ENCODE measurements at places on chromosomes 7 and 10.

- peaks cover 22% of the 10 kb centered on the region for H3K4me1 ChIP-seq
- H3K27me3 ChIP-seq: peaks cover 21% of the 10 kb centered on the region
- no peaks in the 10 kb centered on the region for H3K36me3 ChIP-seq
- H3K27ac ChIP-seq: no peak overlapping the region
- peak; percentile 75 for DNase-seq
- no peak overlapping the region for H3K4me3 ChIP-seq
Observed at GRCh38 chr7:150428671-150429451, 21.6 kb upstream of the GIMAP8 start.

DNA sequence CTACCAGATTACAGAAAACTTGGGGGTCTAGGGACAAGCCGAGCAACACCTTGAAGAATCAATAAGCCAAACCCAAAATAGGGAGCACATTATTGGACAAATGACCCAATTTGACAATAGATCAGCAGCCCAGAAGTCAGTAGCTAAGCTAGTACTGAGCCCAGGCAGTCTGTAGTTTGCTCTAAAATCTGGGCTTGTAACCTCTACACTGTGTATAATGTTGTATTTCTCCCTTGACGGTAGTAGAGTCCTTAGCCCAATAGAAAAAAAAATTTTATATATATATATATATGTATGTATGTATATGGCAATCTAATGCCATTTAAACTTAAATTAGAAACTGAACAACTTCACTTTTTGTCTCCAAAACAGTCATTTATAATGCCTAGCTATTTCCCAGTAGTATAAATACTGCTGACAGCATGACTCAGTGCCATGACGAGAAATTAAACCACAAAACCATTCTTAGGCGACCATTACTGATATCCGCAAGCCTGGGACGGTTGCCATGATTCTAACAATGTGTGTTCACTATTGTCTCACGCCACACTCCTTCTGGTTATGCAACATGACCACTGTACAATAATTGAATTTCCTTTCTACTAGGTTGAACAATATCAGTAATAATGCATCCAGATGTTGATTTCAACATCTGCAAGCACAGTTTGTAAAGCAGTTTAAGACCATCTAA is 110.5 kb downstream of the IPMK start:
- no peak overlapping the region for H3K4me3 ChIP-seq
- no peaks in the 10 kb centered on the region for H3K36me3 ChIP-seq
- no peaks in the 10 kb centered on the region for H3K4me1 ChIP-seq
- H3K27ac ChIP-seq: no peak overlapping the region
- H3K27me3 ChIP-seq: no peaks in the 10 kb centered on the region

- DNase-seq: peak; percentile 59
- peaks cover 33% of the 10 kb centered on the region for H3K4me1 ChIP-seq
- no peaks in the 10 kb centered on the region for H3K27me3 ChIP-seq
- peak overlapping the region; percentile 40 for H3K4me3 ChIP-seq
Observed at GRCh38 chr10:119206603-119207365, 587 bp upstream of the GRK5 start.

DNA sequence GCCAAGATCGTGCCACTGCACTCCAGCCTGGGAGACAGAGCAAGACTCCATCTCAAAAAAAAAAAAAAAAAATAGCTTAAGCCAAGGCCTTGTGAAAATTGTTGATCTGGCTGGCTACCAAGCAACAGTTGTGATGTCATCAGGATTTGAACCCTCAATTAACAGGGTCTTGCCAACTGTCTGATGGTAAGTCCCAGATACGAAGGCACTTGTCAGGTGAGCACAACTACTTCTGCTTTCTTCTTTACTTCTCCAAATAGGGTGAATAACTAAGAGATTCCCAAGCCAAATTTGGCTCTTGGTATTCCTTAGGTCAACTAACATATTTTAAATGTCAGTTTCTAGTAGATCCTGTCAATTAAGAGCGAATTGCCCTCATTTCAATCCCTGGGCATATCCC is 47.4 kb downstream of the ANKRD61 start:
- H3K4me3 ChIP-seq: no peak overlapping the region
- no peaks in the 10 kb centered on the region for H3K27me3 ChIP-seq
- peaks cover 27% of the 10 kb centered on the region for H3K4me1 ChIP-seq
- no peaks in the 10 kb centered on the region for H3K36me3 ChIP-seq
- no peak overlapping the region for H3K27ac ChIP-seq

- no peak overlapping the region for H3K27ac ChIP-seq
- no peaks in the 10 kb centered on the region for H3K4me1 ChIP-seq
- no peaks in the 10 kb centered on the region for H3K27me3 ChIP-seq
- no peaks in the 10 kb centered on the region for H3K36me3 ChIP-seq
Observed at GRCh38 chr7:89772276-89772675, 382.0 kb upstream of the STEAP1 start.

- no peaks in the 10 kb centered on the region for H3K36me3 ChIP-seq
- no peak overlapping the region for H3K4me3 ChIP-seq
- H3K27ac ChIP-seq: no peak overlapping the region
- no peak for DNase-seq
- H3K27me3 ChIP-seq: no peaks in the 10 kb centered on the region
- no peaks in the 10 kb centered on the region for H3K4me1 ChIP-seq
Observed at GRCh38 chr7:45324683-45325237, 167.2 kb downstream of the RAMP3 start.

GRCh38 chr7:106356-106755 is 86.0 kb upstream of the FAM20C start:
- no peak overlapping the region for H3K27ac ChIP-seq
- H3K36me3 ChIP-seq: no peaks in the 10 kb centered on the region
- DNase-seq: no peak
- H3K27me3 ChIP-seq: no peaks in the 10 kb centered on the region

GRCh38 chr7:127927348-127927696 is 103.9 kb downstream of the LRRC4 start:
- no peak overlapping the region for H3K4me3 ChIP-seq
- H3K27me3 ChIP-seq: no peaks in the 10 kb centered on the region
- peak overlapping the region; percentile 27 for H3K27ac ChIP-seq
- H3K36me3 ChIP-seq: peaks cover 39% of the 10 kb centered on the region
- DNase-seq: no peak

GRCh38 chr7:140080919-140081318 is 18.2 kb upstream of the PARP12 start:
- DNase-seq: no peak
- H3K27me3 ChIP-seq: no peaks in the 10 kb centered on the region
- H3K36me3 ChIP-seq: no peaks in the 10 kb centered on the region
- no peak overlapping the region for H3K4me3 ChIP-seq
- no peak overlapping the region for H3K27ac ChIP-seq
- H3K4me1 ChIP-seq: peaks cover 8% of the 10 kb centered on the region

GRCh38 chr7:77685233-77685632 is 11.0 kb upstream of the RSBN1L start:
- peak overlapping the region; percentile 57 for H3K27ac ChIP-seq
- H3K36me3 ChIP-seq: peaks cover 25% of the 10 kb centered on the region
- DNase-seq: peak; percentile 72
- no peak overlapping the region for H3K4me3 ChIP-seq
- H3K4me1 ChIP-seq: peaks cover 18% of the 10 kb centered on the region

- H3K27me3 ChIP-seq: no peaks in the 10 kb centered on the region
- DNase-seq: no peak
- no peaks in the 10 kb centered on the region for H3K4me1 ChIP-seq
- H3K4me3 ChIP-seq: no peak overlapping the region
- H3K27ac ChIP-seq: no peak overlapping the region
Observed at GRCh38 chr7:141142058-141142457, 68.2 kb downstream of the TMEM178B start.

GRCh38 chr10:49465736-49466135 is 69.8 kb upstream of the DRGX start:
- H3K4me3 ChIP-seq: no peak overlapping the region
- no peaks in the 10 kb centered on the region for H3K27me3 ChIP-seq
- H3K4me1 ChIP-seq: no peaks in the 10 kb centered on the region
- no peak overlapping the region for H3K27ac ChIP-seq
- H3K36me3 ChIP-seq: peaks cover 44% of the 10 kb centered on the region

DNA sequence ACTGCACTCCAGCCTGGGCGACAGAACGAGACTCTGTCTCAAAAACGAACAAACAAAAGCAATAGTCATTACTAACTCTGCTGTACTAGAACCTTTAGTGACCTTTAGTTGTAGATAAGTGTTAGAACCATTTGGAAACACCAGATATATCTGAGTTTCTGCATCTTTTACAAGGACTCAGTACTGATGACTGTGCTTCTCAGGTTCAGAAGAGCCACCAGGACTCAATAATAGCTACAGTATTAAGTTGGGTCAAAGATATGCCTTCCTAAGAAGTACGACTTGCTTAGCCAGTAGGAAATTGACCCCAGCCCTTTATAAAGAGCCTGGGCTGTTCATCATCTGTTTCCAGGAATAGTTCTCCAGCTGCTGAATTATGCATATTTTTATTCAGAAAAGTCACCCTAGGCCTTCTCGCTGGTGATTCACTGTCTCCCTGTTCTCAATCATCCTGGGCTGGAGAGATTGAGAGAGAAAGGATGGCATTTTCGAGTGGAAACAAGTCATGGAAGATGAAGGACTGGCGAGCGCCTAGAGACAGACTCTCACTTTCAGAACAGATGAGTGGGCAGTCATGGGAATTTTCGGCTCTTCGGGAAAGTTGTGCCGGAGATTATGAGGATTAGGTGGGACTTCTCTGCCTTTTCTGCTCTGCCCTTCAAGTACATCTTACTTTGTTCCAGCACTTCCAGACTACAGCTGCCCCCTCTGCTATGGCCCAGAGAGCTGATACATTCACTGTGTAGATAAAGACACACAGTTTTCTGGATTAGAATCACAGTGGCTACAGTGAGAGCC is 316.1 kb downstream of the CCDC3 start:
- no peaks in the 10 kb centered on the region for H3K27me3 ChIP-seq
- no peak for DNase-seq
- H3K4me1 ChIP-seq: no peaks in the 10 kb centered on the region
- no peaks in the 10 kb centered on the region for H3K36me3 ChIP-seq
- H3K4me3 ChIP-seq: no peak overlapping the region
